ENCODE measurements at places on chromosomes 3 and 15.

DNA sequence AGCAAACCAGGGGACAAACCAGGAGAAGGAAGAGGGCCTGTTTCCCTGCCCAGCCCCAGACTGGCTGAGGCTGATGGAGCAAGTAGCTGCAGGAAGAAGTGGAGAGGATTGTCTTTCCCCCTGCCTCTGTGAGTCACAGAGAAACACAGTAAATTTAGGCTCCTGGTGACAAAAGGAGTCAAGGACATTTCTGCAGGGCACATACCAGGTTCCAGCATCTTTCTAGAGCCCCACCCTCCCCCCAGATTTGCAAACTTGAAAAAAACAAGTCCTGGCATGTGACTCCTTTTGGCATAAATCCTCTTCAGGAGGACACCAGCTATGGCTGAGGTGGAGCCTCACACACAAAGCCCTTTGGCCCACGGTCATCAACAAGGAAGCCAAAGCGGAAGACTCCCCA, 17.8 kb downstream of the PLD1 start:
- no peaks in the 10 kb centered on the region for H3K36me3 ChIP-seq
- H3K27me3 ChIP-seq: no peaks in the 10 kb centered on the region
- no peak for DNase-seq
- H3K4me1 ChIP-seq: peaks cover 11% of the 10 kb centered on the region
- H3K4me3 ChIP-seq: no peak overlapping the region
- H3K27ac ChIP-seq: no peak overlapping the region

GRCh38 chr3:127646501-127647046, 17.6 kb downstream of the PODXL2 start:
- peaks cover 9% of the 10 kb centered on the region for H3K4me1 ChIP-seq
- H3K27ac ChIP-seq: no peak overlapping the region
- no peaks in the 10 kb centered on the region for H3K27me3 ChIP-seq
- DNase-seq: no peak
- no peaks in the 10 kb centered on the region for H3K36me3 ChIP-seq

DNA sequence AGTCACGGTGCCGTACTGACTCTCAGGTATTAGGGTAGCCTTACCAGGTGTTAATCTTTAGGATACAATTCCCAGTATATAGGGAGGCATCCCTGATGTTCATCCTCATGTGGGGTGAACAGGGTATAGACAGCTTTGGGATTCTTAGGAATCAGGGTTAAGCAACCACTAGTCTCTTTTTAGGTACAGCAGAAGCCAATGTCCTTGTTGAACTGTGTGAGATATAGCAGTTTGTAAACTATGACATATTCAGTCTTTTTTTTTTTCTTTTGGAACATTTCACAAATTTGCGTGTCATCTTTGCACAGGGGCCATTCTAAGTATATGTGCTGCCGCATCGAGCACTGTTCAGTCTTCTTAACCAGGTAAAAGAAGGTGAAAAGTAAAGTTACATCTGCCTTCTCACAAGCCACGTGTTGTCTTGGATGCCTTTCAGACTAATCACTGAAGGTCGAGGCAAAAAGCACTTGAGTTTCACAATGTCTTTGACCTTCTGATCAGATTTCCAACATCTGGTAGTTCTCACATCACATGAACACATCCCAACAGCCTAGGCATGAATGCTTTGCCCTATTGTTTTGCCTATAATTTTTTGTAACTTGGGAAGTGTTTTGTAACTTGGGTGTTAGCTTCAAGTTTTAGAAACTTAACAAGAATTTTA, 17.2 kb downstream of the TSEN2 start:
- DNase-seq: peak; percentile 86
- peak overlapping the region; percentile 7 for H3K27ac ChIP-seq
- H3K4me1 ChIP-seq: peaks cover 7% of the 10 kb centered on the region
- no peaks in the 10 kb centered on the region for H3K27me3 ChIP-seq

- no peak overlapping the region for H3K27ac ChIP-seq
- no peaks in the 10 kb centered on the region for H3K27me3 ChIP-seq
- no peaks in the 10 kb centered on the region for H3K36me3 ChIP-seq
- no peak overlapping the region for H3K4me3 ChIP-seq
- H3K4me1 ChIP-seq: no peaks in the 10 kb centered on the region
- no peak for DNase-seq
Observed at GRCh38 chr3:187931101-187931500, 185.8 kb upstream of the BCL6 start.

DNA sequence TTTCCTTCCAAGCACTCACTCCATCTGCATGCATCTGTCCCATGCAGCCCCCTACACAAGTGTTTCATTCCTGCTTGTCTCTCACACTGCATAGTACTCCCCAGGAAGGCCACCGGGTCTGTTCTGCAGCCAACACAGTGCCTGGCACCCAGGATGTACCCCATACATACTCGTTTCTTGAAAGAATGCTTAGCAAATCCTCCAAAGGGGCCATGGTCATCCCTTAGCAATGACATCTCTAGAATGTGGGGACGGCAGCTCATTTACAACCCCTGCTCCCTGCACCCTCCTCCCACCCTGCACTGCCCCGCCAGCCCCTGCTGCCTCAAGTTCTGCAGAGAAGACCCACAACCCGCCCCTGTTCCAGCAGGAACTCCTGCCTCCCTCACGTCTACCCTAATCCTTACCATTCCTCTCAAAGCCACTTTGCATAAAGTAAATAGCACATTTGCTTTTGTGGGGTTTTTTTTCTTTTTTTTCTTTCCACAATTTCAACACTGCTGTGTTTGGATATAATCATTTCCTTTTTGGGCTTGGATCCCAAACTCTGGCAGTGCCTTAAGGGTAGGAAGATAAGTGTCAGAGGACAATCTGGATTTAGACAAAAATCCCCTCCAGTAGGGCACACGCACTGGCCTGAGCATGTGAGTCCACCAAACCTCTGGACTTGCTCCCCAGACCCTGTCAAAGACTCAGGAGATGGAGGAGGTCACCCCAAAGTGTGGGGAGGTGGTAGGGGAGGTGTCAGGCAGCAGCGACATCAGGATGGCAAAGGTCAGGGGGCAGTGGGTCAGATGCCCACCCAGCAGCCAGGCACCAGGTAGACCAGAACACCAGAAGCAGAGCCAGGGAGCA, 68.4 kb downstream of the MEGF11 start:
- no peak overlapping the region for H3K4me3 ChIP-seq
- no peaks in the 10 kb centered on the region for H3K36me3 ChIP-seq
- no peak for DNase-seq
- H3K27ac ChIP-seq: no peak overlapping the region

- H3K27ac ChIP-seq: no peak overlapping the region
- H3K36me3 ChIP-seq: no peaks in the 10 kb centered on the region
- no peaks in the 10 kb centered on the region for H3K27me3 ChIP-seq
- no peak overlapping the region for H3K4me3 ChIP-seq
Observed at GRCh38 chr3:176090727-176091126, 1106.6 kb downstream of the TBL1XR1 start.

DNA sequence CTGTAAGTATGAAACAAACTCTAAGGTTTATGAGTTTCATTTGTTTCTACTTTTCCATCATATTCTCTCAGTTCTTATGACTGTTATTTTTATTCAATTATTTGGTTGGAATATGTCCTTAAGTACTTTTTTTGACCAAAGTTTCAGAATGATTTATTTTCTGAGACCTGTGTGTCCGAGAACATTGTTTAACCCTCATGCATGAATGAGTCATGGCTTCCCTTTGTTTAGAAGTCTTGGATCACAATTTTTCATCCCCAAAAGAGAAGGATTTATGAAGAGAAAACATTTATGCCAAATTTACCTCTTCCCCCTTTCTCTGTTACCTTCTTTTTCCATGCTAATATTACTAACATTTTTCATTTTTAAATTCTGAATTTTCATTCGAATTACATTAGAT, 518.0 kb upstream of the NR2F2 start:
- H3K27ac ChIP-seq: no peak overlapping the region
- H3K4me1 ChIP-seq: no peaks in the 10 kb centered on the region
- no peaks in the 10 kb centered on the region for H3K27me3 ChIP-seq
- no peaks in the 10 kb centered on the region for H3K36me3 ChIP-seq
- no peak overlapping the region for H3K4me3 ChIP-seq

DNA sequence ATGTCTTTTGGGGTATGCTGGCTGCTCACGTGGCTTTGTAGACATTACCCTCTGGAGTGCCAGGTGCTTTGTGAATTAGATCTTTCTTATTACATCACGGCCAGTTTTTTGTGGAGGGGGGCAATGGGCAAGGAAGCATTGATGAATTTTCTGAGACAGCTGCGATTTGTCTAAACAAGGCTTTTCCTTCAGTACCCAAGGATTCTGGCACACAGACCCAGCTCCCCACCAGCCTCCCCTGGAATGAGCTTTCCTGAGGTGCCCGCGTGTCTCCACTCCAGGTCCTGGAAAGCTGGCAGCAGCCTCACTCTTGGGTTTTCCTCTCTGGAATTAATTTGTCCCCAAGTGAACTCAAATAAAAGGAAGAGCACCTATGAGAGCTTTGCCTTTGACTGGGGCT, 157.6 kb upstream of the CTDSPL start:
- DNase-seq: no peak
- H3K4me3 ChIP-seq: no peak overlapping the region
- H3K36me3 ChIP-seq: no peaks in the 10 kb centered on the region
- H3K4me1 ChIP-seq: peaks cover 30% of the 10 kb centered on the region

DNA sequence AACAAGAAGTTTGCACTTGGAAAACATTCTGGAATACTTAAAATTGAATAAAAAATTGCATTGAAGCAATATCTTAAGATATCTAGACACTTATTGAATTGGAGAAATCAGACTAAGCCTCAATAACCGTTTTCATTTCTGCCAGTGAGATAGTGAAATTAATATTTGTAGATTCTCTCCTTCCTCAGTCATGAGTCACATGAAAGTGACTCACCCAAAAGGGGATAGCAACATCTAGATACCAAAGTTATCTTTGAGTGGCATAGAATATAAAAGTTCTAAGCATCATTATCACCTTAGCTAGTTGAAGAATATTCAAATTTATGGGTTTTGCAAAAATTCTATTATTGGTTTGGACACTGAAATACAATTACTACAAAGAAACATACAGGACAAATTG, 614.8 kb upstream of the ZNF717 start:
- no peaks in the 10 kb centered on the region for H3K27me3 ChIP-seq
- no peaks in the 10 kb centered on the region for H3K4me1 ChIP-seq
- no peak for DNase-seq
- no peak overlapping the region for H3K4me3 ChIP-seq

Measured in cardiac muscle cell (in vitro differentiated cells and primary cell).